ENCODE measurements at places on chromosomes 6 and 20.

DNA sequence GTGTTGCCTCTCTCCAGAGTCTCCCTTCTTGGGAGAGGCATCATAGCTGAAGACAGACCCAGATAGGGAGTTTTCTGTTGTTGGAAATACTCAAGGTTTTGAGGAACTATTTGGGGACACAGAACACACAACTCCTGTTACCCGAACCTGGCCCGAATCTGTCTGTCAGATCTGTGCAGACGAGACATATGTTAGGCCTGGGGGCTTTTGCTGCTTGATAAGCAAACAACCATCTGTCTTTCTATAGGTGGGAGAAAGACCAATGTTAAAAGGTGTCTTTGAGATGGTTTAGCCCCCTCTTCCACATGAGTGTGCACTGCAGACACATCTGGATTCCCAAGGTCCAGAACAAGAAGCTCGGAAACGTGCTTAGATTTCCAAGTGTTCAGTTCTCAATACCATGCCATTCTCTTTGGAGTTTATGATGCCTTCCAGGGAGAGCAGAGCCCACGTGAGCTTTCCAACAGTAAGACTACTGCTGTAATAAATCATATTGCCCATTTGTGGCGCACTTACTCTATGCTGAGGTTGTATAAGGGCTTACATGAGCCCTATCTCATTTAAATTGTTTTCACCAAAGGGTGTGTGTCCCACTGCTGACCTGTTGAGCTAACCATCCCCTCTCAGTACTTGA is 3.8 kb upstream of the STX16 start:
- no peak for DNase-seq

DNA sequence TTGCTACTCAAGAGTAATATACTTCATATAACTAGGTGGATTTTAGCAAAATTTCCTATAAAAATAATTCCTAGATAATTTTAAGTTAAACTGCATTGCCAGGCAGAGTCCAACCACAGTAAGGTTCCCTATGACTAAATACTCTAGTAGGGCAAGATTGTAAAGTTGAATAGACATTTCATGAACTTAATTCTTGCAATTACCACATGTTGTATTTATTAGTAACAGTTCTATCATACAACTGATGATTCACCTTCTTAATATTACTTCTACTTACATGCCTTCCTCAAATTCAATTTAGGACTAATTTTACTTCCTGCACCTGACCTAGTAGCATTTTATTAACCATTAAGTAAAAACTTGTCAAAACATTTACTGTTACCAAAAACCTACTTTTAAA is 266.7 kb upstream of the THEMIS start:
- no peak for DNase-seq

GRCh38 chr6:98823428-98824161 is 10.8 kb upstream of the POU3F2 start:
- DNase-seq = no peak

- no peak for DNase-seq
Observed at GRCh38 chr6:114334237-114334636, 8.6 kb downstream of the HS3ST5 start.

- no peak for DNase-seq
Observed at GRCh38 chr6:136464148-136464547, 86.1 kb downstream of the MAP7 start.

- no peak for DNase-seq
Observed at GRCh38 chr6:34554291-34555006, 1.7 kb downstream of the SPDEF start.

DNA sequence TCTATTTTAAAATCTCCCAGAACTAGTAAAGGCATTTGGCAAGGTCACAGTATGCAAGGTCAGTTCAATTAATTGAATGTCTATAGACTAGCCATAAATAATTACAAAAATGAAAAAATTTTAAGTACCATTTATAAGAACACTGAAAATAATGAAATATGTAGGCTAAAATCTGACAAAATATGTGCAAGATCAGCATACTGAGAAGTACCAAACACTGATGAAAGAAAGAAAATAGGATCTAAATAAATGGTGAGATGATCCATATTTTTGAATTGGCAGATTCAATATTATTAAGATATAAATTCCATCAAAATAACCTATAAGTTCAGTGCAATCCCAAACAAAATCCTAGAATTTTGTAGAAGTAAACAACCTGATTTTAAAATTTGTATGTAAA is 28.0 kb upstream of the NELFCD start:
- no peak for DNase-seq

DNA sequence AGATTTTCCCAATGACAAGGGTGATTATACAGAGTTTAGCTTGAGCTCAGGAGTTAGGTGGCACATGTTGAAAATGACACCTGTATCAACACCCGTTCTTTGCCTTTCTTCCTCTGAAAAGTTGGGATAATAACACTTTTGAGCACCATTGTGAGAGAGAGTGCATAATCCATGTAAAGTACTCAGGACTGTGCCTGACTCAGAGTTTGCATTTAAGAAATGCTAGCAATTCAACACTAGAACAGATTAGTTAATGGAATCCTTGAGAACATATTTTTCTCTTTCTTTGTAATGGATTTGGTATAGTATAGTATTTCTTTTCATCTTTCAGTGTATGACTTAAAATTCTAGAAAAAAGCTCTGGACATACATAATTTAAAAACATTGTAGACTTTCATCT is 449.2 kb downstream of the GJA1 start:
- DNase-seq = peak; percentile 46

DNA sequence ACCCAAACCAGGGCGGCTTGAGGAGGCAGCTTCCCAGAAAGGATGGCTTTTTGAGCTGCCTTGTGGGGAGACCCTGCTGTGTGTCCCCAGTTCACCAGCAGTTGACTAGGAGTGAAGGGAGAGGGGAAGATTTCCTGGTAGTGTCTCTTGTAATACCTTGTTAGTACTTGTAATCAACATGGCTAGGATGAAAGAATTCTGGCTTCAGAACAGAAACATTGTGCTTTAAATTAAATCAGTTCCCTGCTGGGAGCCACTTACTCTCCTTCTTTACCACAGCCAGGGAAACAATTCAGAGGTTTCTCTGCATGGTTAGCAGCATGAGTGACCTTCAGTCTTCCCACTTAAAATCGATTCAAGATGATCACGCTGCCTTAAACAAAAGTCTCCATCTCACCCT is 525.4 kb upstream of the ID4 start:
- DNase-seq = peak; percentile 26

DNA sequence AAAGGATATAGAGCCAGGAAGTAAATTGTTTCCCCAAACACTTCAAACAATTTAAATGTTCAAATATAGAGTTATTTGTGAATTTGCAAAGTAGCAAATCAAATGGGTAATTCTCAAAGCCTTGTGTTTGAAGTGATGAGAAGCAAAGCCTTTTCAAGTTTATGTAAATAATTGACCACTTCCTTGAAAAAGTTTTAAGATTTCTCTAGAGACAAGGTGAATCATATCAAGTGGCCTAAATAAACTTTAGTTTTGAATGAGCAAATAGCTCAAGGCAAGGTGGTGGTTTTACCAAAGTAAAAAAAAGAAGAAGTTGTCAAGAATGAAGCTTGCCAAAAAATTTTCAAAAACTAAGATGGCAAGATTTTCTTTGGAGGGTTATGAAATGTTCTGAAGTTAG is 42.6 kb upstream of the IFNGR1 start:
- DNase-seq = no peak

GRCh38 chr20:33984182-33984719 is 9.5 kb upstream of the RALY start:
- DNase-seq = no peak

DNA sequence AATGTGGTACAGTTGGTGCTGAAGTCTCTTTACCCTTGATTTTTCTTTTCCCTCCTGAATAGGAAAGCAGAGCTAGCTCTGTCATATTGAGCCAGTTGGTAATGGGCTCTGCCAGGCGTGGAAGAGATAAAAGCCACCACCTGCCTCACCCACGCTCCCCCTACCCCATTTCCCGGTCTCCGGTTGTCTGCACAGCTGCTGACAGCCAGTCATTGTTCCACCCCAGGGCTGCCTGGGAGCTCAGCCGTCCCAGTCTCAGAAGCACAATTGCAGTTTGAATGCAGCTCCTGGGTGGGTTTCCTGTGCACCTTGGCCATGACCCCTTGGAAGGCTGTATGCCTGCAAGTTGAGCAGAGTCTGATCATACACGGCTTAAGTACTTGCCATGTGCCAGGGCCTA is 675.2 kb upstream of the FLRT3 start:
- no peak for DNase-seq

DNA sequence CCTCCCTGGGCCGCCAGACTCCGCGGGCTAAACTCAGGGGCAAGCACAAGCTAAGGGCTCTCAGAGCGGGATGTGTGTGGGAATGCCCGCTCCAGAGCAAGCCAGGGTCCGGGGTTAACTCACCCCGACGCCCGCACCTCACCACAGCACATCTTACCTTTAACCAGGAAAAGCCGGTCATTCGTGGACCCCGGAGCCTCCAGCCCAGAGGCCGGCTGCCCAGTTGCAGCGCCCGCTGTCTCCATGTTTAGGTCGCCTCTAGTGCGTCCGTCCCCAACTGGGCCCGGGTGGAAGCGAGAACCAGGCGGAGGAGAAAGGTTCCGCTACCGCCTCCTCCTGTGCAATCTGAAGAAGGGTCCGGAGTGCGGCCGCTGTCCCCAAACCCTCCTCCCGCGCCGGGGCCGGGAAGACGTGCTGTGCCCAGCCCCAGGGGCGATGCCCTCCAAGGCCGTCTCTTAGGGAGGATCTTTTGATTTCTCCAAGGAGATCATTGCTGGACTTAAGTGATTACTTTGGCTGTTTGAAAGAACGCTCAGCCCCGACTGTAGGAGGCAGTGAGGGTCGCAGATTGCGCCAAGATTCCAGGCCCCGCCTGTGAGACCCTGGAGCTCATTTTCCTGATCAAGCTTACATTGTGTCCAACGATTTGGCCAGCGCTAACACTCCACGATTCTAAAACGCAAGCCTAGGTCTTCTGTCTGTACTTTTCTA is at the start of gene TMEM242:
Gene TMEM242, minus strand, starts transcription at position 265 of the 711 bp plus-strand sequence. Its CDS starts 20 bp downstream, at position 245.
- DNase-seq = peak; percentile 94

- DNase-seq = peak; percentile 93
Observed at GRCh38 chr20:373171-373890, 7.2 kb upstream of the TRIB3 start.

- DNase-seq = no peak
Observed at GRCh38 chr6:168349718-168350210, 30.2 kb upstream of the DACT2 start.

DNA sequence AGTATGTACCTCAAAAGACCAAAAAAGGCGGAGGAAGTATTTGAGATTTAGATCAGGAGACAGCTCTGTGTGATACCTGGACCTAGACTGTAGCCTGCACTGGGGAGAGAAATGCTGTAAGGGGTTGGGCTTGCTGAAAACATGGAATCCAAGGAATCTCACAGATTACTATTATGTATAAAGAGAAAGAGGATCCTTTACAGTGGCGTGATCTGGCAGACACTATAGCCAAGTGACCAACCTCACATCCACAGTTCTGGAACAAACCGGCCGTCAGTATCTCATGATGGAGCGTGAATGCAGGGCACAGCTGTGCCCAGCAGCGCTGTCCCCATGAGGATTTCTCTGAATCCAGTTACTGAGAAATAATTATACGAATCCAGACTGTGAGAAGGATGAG is 12.3 kb downstream of the DDX27 start:
- no peak for DNase-seq

- no peak for DNase-seq
Observed at GRCh38 chr20:57877131-57877824, 167.5 kb upstream of the PMEPA1 start.

- DNase-seq = no peak
Observed at GRCh38 chr6:153001767-153002612, 519 bp downstream of the MTRF1L start.

DNA sequence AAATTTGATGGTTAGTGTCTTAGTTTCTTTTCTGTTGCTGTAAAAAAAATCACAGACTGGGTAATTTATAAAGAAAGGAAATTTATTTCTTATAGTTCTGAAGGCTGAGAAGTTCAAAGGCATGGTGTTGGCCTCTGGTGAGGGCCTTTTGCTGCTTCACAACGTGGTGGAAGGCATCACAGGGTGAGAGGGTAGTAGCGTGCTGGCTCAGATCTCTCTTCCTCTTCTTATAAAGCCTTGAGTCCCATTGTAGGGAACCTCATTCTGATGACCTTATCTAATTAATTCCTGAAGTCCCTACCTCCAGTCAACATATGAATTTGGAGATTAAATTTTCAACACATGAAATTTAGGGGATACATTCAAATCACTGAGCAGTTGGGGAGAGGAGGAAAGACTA is 62.0 kb downstream of the ARID1B start:
- no peak for DNase-seq

DNA sequence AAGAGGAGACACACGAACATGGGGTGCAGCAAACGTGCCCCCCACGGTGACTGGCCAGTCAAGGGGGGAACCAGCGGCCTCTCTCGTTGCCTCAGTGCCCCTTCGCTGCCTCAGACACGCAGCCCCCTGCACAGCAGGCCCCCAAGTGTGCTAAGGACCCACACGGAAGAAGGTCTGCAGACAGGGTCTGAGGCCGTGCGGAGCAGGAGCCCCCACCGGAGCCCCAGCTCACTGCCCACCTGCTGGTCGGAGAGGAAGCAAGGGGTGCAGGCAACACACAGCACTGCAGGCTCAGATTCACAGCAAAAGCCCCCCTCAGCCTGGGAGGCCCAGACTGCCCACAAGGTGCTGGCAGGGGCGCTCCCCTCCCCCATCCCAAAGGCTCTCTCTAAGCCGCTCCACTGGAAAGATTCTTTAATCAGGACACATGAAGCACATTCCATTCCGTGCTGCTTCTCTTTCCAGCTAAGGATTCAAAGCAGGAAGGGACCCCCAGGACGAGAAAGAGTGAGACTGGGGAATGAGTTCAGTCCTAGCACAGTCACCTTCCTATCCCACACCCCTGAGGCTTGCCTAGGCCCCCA is 105.1 kb downstream of the SLC23A2 start:
- no peak for DNase-seq

GRCh38 chr6:48552905-48553304 is 441.9 kb upstream of the PTCHD4 start:
- no peak for DNase-seq

DNA sequence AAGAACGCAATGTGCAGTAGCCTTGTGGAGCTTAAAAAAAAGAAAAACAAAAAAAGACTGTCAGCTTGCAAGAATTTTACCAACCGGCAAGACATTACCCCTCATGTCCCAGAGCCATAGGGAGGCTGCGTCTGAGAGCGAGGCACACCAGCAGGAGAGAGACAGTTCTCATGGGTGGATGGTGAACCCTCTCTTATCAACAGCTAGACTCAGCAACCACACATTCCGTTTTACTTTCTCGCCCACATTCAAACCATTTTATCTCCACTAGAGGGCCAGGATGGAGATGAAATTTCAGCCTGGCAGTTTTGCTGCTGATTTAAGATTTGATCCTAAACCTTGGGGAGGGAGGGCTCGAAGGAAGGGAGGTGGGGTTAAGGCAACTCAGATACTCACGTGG is 247.0 kb downstream of the ATXN1 start:
- peak; percentile 75 for DNase-seq

- no peak for DNase-seq
Observed at GRCh38 chr20:25230166-25230831, 17.6 kb upstream of the PYGB start.

- DNase-seq = no peak
Observed at GRCh38 chr6:135087403-135087802, 32.8 kb upstream of the HBS1L start.

GRCh38 chr6:169981568-169981967 is 230.1 kb downstream of the ERMARD start:
- no peak for DNase-seq
